NAMALWA (cell line): ENCODE measurements at places on chromosomes 5 and 9.

DNA sequence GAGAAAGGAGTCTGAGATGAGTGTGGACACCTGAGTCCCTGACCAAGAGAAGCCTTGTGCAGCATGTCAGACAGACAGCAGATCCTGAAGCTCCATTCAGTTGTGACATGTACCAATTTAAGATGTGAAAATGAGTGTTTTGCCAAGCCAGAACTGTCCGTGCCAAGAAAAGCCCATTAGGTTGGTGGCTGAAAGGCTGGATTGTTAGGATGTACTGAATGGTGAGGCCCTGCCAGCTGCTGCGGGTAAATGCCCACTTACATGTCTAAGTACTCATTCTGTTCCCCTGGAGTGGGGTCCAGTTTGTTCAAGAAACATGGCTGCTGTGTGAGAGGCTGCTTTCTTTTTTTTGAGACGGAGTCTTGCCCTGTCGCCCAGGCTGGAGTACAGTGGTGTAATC, 14.6 kb downstream of the DAPK1 start:
- no peak for DNase-seq

GRCh38 chr5:6419340-6419852, 29.3 kb upstream of the UBE2QL1 start:
- no peak for DNase-seq

DNA sequence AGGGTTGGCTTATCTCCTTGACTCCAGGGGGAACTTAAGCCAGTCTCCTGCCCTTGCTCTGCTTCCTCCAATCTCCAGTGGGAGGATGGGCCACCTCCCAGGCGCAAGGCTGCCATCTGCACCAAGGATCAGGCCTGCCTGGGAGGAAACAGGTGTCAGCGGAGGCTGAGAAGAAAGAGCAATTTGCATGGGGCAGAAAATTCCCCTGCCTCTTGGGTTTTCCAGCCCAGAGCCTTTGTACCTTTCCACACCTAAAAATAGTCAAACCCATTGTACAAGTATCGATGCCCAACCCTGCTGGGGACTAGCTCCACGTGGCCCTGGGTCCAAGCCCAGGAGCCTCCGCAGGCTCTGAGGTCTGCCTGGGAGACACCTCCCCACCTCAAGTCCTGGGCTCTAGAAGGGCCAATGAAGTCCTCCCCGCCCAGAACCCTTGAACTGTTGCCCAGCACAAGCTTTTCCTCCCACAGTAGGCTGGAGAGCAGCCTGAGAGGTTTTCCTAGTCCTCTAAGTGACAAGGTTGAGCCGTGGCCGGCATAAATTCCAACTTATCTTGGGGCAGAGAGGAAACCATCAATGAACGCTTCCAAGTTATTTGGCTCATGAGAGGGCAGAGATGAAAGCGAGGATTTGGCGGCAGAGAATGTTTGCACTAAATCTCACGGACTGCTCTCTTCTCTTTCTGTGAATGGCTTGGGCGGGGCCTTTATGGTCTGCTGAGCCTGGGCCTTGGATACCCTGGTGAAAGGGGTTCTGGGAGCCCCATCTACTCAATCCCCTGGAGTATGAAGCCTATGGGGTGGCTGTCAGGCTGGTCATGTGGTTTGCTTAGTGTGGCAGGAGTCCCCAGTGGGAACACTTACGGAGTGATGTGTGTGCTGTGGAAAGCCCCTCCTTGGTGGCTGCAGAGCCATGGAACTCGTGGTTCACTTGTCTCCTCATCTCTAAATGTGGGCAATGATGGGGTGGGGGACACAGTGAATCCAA, 15.6 kb downstream of the JADE2 start:
- no peak for DNase-seq

- no peak for DNase-seq
Measured at GRCh38 chr5:117204926-117205869, 630.6 kb upstream of the SEMA6A start.

- DNase-seq: no peak
Measured at GRCh38 chr5:113178073-113178779, 201.6 kb downstream of the DCP2 start.

- DNase-seq: no peak
Measured at GRCh38 chr5:561408-561807, 37.2 kb upstream of the SLC9A3 start.

GRCh38 chr9:21556581-21557427, 74.7 kb upstream of the IFNE start:
- DNase-seq: no peak

- peak; percentile 12 for DNase-seq
Measured at GRCh38 chr5:101605700-101606099, 690.4 kb downstream of the SLCO4C1 start.

DNA sequence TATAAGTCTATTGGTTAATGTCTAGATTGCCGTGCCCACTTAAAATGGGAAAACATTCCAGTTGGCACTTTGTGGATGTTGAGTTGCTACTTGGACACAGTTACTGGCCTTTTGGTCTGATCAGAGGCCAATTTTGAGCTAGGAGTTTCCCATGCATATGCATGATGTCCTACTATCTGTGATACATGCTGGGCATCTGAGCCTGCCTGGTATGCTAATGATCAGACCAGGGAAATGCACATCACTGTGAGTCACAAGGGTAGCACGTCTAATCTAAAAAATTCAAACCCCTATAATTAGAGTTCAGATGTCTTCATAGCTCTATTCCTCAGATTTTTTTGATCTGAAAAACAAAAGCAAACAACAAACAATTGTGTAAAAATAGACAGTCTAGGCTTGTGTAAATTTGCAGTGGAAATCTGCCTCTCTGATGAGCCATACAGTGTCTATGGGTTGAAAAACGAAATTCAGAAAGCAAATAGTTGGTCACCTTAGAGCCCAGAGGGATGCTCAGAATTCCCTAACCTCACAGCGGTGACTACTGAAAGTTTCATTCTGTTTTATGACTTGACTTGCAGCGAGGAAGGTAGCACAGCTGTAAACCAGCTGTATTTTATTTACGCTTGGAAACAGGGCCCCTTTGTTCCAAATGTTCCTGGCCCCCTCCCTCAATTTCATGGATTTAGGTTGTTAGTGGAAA, 37.3 kb downstream of the PALM2AKAP2 start:
- DNase-seq: no peak

DNA sequence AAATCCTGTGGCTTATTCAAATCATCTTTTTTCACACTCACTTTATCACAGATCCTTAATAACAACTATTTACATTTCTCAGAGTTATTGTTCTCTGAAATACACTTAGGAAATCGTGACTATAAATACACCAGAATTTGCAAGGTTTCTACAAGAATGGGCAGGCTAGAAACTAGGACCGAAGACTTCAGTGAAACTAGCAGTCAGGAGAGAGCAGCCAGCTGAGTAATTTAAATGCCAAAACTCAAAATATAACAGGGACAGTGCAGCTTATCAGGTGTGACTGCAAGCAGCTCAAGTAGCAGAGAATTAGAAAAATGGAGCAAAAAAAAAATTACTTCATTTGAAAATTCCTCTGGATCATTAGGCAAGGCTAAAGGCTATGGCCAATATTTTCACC, 719.3 kb upstream of the ZNF608 start:
- no peak for DNase-seq

DNA sequence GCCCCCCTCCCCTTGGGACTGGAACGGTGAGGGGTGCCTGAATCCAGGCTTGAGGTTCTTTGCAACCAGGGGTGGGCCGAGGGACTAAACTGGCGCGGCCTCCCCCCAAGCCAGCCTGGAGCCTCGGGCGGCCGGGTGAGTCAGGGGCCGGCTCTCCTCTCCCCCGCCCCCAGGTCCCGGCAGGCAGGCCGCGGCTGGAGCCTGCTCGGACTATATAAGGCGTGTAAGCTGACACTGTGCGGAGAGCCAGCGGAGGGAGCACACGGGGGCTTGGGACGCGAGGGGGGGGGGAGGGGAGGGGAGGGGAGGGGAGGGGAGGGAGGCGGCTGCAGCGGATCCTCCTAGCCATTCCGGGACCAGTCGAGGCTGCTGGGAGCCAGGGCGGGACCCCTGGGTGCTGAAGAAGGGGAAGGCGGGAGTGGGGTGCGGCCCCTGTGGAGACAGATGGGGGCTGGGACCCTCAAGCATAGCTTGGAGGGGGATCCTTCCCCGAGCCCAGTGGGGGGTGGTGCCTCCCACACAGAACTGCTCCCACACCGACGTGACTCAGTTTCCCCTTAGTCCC, 595 bp downstream of the PDLIM7 start:
- no peak for DNase-seq

- no peak for DNase-seq
Measured at GRCh38 chr9:95100071-95100627, 217.4 kb downstream of the FANCC start.

DNA sequence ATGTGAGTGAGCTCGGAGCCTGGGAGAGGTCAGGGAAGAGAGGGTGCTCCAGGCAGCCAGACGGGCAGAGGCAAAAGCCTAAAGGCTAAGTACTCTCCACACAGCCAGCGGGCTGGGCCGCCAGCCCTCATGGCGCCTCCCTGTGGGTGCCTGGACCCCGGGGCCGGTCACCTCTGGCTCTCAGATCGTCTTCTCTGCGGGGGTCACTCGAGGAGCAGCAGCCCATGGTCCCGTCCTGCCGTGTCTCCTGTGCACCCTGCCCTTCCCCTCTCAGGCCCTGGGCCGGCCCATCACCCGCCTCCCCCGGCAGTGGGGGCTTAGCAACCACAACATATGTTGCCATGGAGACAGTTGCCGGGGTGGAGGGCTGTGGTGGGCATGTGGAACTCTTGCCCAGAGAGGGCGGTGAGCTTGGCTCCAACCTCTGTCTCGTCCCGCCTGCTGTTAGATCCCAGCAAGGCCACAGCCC, 4.2 kb downstream of the AK1 start:
- DNase-seq: no peak

GRCh38 chr5:167671176-167671575, 620.3 kb upstream of the WWC1 start:
- DNase-seq: no peak

DNA sequence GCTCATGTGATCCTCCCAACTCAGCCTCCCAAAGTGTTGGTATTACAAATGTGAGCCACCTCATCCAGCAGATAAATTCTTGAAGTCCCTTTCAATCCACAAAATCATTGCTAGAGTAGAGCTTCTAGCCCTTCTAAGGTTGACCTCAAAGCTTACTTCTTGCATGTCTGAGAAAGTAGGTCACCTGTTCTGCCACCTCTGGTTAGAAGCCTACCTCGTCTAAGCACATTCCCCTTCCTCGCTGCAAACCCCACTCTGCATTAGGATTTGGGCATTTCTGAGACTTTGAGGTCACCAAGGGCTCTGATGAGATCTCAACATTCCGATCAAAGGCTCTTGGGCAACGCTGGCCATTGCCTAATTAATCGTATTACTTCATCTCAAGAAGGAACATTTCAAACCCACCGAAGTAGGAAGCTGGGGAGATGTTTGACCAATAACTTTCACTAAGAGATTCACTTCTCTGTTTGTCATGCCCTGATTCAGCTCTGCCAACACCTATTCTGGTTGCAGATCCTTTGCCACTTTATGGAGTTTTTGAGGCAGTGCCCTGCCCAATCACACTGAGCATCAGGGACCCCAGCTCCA, 8.6 kb downstream of the ADAM19 start:
- no peak for DNase-seq

DNA sequence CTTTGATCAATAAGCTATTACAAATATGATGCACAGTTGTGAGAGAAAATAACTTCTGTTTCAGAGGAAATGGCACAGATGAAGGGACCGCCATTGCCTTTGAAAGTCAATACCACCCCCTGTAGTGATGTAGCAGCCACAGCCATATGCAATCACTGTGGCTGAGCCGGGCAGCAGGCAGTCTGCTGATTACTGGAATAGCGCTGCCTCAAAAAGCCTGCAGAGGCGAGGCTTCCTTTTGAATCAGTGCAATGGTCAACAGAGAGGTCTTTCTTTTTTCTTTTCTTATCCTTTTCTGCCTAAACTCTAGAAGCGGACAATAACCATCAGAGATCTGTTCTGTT, 265.1 kb upstream of the TAS2R1 start:
- DNase-seq: no peak

DNA sequence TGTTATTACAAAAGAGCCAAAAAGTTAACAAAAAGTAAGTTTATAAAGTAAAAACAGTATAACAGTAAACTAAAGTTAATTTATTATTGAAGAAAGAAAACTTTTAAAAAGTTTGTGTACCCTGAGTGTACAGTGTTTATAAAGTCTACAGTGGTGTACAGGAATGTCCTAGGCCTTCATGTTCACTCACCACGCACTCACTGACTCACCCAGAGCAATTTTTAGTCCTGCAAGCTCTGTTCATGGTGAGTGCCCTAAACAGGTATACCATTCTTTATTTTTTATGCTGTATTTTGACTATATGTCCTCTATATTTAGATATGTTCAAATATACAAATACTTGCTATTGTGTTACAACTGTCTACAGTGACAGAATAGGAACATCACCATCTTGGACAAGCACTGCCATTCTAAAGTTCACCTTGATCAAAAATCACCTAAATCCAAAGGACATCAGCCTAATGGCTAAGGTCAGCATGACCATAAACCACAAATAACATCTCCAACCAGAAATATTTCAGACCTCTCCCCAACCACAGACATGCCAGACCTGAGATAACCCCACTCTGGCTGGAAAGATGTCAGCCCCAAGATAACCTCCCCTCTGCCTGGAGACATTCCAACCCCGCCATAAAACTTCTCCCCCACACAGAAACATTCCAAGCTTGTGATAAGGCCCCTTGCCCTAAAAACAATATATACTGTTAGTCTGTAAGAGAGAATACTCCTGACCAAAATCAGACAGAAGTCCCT, 56.1 kb downstream of the AGXT2 start:
- DNase-seq: no peak

DNA sequence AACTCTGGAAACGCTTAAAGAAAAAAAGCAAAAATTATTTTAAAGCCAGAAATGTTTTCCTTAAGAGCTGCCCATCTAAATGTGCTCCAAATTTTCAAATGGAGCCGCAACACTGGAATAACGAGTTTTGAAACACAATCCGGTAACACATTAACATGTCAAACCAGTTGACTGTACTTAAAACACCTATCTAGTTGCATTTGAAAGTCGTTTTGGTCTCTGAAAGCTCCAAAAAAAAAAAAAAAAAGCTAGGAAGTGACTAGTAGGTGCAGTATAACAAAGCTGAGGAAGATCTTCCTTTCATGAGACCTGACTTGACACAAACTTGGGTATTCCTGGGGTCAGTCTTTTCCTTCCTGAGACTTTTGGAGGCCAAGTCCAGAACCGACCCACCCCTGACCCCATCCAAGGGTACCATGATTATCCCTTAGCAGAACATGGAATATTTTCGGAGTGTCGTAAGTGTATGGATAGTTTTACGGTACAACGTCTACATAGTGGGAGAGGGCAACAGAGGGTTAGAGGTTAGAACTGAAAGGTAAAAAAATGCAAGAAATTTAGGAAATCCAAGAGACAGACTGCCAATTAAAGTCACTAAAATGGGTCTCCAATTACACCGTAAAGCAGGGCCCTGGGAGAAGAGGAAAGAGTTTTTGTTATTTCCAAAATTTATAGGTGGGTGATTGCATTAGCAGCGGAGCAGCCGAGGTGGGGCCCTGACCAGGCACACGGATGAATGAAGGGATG, 812 bp downstream of the CETN3 start:
- no peak for DNase-seq

GRCh38 chr9:137509198-137509597, 41.0 kb downstream of the PNPLA7 start:
- DNase-seq: no peak

GRCh38 chr9:123945532-123945931, 15.6 kb upstream of the DENND1A start:
- DNase-seq: no peak
